Muscle of leg (tissue), 16 donors: ENCODE measurements at places on chromosomes 12 and 14. TPM values are rescaled to one million over a fixed set of nuclear protein-coding genes. Genes with fewer than 3 reads are reported as not detected.

The CLEC4E gene
- total RNA-seq = 0.09 TPM

The CGRRF1 gene
- total RNA-seq = 12.7 TPM

The SAMD15 gene
- total RNA-seq = 0.44 TPM

The ITGB7 gene
- 0.80 TPM for total RNA-seq

The ITGA7 gene
- 255 TPM for total RNA-seq

The GLIPR1L1 gene
- total RNA-seq = not detected

The DIO2 gene
- 0.80 TPM for total RNA-seq

The IFI27L2 gene
- total RNA-seq = 21.9 TPM

The FAM216A gene
- 12.2 TPM for total RNA-seq

The AMHR2 gene
- not detected for total RNA-seq

The GAS2L3 gene
- total RNA-seq = 17.5 TPM

GRCh38 chr12:115885040-115885690, 392.3 kb downstream of the MED13L start:
- DNase-seq = no peak

DNA sequence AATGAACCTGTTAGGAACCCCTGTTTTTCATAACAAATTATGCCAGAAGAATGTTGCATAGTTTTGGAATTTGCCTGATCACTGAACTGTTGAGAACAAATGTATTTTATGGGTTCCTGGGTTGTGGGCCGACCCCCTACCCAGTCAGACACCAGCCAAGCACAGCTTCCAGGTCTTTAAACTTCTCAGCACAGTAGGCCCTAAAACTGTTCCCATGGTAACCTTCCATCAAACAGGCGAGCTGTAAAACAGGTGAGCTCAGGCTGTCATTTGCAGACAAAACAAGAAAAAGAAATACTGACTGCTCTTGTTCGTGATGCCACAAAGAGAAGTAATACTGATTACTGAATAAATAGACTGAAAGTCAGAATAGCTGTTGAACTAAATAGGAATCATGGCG, 147.0 kb downstream of the PTPRO start:
- DNase-seq = no peak

DNA sequence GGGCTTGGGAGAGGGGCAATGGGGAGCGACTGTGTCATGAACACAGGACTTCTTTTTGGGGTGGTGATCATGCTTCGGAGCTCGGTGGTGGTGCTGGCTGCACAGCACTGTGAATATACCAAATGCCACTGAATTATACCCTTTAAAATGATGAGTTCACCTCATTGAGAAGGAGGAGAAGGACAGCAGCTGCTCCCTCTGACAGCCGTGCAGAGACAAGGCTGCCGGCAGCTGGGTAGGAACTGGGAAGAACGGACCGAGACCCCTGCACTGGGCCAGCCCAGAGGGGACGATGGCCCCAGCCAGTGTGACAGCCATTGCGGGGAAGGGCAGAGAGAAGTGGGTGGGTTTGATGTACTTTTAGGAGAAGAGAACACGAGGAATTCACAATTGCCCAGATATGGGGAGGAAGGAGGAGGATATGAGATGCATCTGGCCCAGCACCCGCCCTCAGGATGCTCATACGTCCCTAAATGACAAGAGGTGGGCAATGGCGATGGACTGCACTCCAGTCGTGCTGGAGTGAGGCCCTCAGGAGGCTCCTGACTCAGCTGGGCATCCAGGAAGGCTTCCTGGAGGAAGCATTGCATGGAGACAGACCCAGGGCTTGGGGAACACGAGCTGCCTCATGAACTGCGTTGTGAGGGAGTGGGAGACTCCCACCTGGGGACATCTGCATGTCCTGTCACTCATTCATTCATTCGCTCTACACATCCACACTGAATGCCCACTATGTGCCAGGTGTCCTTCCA, 64.3 kb upstream of the C14orf180 start:
- DNase-seq = no peak

- peak; percentile 49 for DNase-seq
Observed at GRCh38 chr14:54450535-54450934, 9.4 kb upstream of the CNIH1 start.

DNA sequence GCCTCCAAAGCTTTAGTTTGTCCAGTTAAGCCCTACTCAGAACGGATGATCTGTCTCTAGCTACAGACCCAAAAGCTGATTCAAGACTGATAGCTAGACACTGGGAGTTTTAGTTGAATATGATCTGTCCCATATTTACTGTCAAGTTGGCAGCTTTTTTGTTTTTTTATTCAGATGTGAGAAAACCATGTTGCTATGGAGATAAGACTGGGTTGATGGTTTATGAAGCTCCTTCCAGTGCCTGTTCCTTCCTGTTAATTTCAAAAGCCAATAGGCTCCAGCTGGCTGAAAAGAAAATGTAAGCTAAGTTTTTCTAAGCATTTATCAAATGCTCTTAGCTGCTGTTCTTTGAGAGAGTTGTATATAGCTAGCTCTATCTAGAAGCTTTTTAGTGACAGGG, 4.7 kb downstream of the DYNLL1 start:
- peak; percentile 26 for DNase-seq

DNA sequence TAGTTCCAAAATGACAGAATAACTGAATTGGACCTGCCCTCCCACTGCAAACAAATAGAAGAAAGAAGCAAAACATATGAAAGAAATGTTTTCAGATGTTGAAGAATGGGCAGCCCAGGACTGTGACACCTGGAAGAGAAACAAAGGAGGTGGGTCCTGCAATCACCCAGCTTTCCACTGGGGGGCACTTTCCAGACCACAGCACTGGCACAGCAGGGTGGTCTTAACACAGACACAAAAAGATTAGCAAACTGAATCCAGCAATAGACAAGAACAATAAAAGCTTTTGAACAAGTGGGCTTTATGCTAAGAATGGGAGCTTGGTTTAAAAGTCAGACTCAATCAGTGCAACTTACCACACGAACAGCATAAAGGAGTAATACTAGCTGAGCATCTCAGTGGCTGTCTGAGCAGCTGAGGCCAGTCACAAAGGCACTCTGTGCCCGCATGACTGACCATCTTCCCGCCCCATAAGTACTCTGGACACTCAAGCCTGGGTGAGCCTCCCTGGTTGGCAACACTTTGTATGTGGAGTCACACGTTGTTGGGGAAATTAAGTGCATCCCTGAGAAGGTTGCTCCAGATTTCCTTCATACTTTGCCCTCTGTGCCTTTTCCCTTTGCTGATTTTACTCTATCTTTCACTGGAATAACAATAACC, 27.7 kb downstream of the JKAMP start:
- DNase-seq = no peak

GRCh38 chr12:106392759-106393158, 35.2 kb downstream of the POLR3B start:
- DNase-seq = no peak

GRCh38 chr14:101294136-101294535, 267.2 kb upstream of the DIO3 start:
- DNase-seq = peak; percentile 6

DNA sequence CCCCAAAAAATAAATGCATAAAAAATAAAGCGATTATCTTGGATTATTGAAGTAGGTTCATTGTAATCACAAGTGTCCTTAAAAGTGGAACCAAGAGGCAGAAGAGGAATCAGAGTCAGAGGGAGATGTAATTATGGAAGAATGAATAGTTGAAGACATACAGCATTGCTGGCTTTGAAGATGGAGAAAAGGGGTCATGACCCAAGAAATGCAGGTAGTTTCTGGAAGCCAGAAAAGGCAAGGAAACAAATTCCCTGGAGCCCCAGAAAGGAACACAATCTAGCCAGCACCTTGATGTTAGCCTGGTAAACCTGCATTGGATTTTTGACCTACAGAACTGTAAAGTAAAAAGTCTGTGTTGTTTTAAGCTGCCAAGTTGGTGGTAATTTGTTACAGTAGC, 57.5 kb upstream of the PTGR2 start:
- peak; percentile 71 for DNase-seq

DNA sequence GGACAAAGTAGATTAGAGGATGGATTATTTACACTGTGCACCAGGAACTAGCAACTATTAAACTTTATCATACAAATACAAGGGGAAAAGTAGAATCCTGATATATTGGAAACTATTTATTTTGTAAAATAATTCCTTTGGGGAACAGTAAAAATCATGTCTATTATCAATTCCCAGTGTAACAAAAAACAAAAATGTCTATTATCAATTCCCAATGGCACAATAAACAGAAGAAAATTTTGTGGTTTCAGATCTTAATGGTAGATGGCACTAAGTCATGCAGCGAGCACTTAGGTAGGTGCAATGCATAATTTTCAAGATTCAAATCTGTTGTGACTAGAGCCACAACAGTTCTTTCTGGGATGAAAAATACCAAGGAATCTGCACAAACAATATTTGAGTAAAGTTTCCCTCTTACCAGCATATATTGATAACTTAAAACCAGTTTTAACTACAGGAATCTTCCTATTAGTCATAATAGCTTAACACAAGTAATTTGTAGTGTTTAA, 13.7 kb downstream of the CFL2 start:
- DNase-seq = no peak

DNA sequence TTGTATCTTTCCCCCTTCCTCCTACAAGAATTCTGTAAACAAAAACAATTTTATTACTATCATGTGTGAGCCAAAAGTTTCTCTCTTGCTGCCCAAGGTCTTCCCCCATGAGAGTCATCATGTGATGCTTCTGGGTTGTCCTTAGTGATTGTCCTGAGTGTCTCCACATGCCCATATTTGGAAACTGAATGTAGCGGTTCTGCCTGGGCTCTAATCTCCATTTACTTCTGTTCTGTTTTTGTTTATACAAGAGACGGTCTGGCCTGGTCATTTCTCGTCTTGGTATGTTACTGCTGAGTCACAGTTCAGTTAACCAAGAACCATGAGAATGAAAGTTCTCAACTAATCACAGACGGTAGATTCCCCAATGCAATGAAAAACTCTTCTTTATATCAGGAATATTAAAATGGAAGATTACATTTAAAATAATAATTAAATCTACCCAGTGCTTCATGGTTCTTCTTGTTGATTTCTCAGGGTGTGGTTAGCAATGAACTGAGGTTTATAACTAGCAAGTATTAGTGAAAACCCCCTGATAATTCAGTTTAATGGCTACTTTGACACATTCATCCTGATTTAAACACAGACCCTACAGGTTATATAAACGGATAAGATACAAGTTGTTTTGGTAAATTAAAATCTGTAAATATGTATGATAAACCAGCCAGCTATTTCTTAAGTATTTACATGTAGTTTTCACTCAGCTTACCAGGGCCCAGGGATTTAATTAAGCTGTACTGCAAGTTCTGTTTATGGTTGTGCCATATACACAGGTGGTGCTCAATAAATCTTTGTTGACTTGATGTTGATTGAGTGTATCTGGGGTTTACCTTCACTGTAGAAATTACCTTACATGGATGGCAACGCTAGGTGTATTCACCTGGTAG, 81.1 kb downstream of the PELI2 start:
- peak; percentile 70 for DNase-seq

- DNase-seq = peak; percentile 86
Observed at GRCh38 chr12:70243510-70244371, 508 bp downstream of the CNOT2 start.

GRCh38 chr12:66763467-66763866, 84.6 kb upstream of the GRIP1 start:
- DNase-seq = no peak

GRCh38 chr14:66401449-66402095, 84.6 kb upstream of the CCDC196 start:
- peak; percentile 8 for DNase-seq

DNA sequence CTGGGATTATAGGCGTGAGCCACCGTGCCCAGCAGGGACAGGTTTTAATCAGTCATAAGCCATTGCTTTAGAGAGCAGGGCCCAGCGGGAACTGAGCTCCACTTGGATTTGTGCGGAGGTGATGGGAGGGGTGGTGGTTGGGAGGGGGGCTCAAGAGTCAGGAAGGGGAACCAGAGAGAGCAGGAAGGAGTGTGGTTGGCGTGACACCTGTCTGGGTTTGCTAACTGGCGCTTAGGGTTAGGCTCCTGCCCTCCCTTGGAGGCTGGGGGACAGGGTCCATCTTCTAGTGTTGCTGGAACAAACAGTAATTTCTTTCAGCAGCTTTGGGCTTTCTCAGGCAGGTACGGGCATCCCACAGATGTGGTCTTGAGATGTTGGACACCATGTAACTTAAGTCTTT, 7.5 kb upstream of the ALDH2 start:
- no peak for DNase-seq
